ENCODE measurements at places on chromosomes 11 and 22.

DNA sequence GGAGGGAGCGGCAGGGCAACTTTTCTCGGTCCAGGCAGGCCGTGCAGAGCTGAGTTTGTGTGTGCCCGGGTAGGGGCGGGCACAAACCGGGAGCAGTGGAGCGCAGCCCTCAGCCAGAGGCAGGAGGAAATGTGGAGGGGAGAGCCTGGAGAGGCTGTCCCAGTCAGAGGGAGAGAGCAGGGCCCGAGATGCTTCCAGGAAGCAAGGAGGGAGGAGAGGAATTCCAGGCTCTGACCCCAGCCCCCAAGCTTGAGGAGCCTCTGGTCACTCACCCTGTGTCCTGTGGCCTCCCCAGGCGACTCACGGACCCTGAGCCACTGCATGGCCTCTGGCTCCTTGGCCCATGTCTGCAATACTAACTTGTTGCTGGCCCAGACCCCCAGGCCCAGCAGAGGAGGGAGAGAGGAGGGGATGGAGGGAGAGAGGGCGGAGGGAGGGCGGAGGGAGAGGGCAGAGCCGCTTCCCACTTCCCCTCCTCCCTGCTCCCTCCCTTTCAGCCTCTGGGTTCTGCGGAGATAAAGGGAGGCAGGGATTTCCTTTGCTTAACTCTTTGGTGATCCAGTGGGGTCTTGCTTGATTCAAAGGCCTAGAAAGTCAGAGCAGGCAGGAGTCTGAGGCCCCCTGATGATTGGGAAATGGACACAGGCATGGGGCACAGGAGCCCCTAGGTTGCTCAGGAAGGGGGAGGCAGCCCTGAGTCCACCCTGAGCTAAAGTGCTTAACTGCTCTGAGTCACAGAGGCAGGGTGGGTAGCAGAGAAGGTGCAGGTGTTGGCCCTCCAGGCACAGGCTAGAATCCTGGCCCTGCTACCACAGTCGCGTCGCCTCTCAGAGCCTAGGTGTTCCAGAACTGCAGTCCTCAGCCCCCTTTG is at the start of gene C1QTNF6:
Gene C1QTNF6 (minus strand): TSS at position 357 of the 871 bp plus-strand sequence. CDS start 34 bp downstream, at position 323.
- peak; percentile 58 for DNase-seq

- no peak for DNase-seq
These were observed 66.1 kb downstream of the CHST1 start for GRCh38 chr11:45599161-45599943.

GRCh38 chr22:48254311-48254873 is 1491.9 kb downstream of the TBC1D22A start:
- no peak for DNase-seq

DNA sequence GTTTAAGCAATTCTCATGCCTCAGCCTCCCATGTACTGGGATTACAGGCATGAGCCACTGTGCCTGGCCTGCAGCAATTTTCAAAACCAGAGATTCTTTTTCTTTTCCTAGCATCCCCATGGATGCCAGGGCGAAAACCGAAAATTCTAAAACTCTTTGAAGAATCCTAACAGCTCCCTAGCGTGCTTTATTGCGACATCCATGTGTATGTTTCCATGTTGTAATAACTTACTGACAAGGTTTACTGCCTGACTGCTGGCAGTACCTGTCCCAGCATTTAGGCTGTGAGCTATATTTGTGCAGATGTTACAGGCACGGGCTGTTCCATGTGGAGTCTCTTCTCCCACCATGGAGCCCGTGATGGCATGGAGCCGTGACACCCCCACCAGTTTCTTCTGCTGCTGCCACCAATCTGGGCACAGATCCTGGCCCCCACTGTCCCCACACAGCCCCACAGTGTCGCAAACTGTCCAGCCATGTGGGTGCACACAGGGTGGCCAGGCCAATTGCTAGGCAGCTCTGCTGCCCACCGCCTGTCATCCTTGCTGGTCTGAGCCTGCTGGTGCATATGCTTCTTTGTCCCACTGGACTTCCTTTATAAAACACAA is 7.1 kb upstream of the TAB1 start:
- no peak for DNase-seq

GRCh38 chr11:111515591-111515990 is 1.0 kb downstream of the HOATZ start:
- no peak for DNase-seq

GRCh38 chr11:118132385-118133151 is 20.1 kb downstream of the SCN4B start:
- DNase-seq, result no peak

- no peak for DNase-seq
These were observed 339.0 kb downstream of the METTL15 start for GRCh38 chr11:28447226-28447625.

- no peak for DNase-seq
These were observed 1.4 kb downstream of the GAL3ST1 start for GRCh38 chr22:30572840-30573593.

DNA sequence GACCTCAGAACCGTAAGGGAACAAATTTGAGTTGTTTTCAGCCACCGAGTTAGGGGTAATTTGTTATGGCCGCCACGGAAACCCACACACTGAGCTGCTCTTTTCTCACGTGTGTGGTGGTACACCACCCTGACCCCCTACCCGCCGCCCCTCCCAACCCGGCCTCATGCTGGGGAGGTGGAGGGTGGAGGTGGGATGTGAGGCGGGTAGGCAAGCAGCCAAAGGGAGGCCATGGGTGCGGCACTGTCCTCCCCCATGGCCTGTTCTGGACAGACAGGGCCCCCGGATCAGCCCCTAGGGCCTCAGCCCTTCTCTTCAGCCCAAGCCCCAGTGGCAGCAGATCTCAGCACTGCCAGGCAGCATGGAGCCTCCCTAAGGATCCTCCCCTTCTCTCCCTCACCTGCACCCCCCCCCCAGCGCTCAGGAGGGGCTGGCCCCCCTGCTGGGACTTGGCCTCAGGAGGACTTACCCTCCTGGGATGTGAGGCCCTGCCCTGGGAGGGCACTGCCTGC is 7.9 kb downstream of the PRR5 start:
- no peak for DNase-seq

DNA sequence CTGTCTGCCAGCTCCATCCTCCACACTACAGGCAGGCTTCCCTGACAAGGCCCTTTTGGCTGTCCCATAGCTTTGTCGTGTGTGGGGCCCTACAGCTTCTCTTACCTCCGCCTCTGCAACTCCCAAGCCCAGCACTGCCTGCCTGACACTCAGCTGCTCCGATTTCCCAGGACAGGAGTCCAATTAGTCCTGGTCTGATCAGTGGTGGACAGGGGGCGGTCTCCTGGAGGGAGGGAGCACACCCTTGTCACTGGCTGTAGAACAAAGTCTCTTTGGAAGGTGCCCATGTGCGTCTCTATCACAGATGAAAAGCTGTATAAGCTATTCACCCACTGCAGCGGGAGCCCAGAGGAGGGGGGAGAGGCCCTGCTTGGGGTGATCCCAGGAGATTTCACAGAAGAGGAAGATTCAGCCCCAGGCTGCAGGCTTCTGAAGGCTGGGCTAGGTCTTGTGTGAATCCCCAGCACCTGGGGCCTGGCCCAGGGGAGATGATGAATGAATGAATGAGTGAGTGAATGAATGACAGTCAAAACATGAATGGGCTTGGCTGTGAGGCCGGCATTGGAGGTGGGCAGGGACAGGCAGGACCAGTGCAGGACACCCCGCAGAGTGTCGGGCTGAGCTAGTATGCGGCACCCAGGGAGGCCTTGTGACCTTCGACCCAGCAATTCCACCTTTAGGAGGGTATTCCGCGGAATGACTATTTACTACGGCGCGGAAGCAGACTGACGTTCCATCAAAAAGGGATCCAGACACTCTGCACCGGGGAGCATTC is 142.4 kb downstream of the CACNA1I start:
- DNase-seq, result no peak

- DNase-seq, result no peak
These were observed 14.2 kb downstream of the PRR33 start for GRCh38 chr11:1877211-1878136.

- no peak for DNase-seq
These were observed 14.2 kb upstream of the RASD2 start for GRCh38 chr22:35526333-35526979.

GRCh38 chr22:37324340-37325038 is 42.2 kb downstream of the CYTH4 start:
- DNase-seq, result peak; percentile 52

Measured in nephron progenitor cell (in vitro differentiated cells).